ENCODE measurements at places on chromosomes 6 and 20. TPM values are rescaled to one million over a fixed set of nuclear protein-coding genes. Genes with fewer than 3 reads are reported as not detected.

Gene BPIFB4
- not detected for total RNA-seq

Gene RGS17
- total RNA-seq, result not detected

Gene SRC
- 4.5 TPM for total RNA-seq

Gene MEI4
- total RNA-seq, result not detected

GRCh38 chr6:5636210-5637030 lies 370.3 kb downstream of the NRN1 start:
- DNase-seq, result no peak

DNA sequence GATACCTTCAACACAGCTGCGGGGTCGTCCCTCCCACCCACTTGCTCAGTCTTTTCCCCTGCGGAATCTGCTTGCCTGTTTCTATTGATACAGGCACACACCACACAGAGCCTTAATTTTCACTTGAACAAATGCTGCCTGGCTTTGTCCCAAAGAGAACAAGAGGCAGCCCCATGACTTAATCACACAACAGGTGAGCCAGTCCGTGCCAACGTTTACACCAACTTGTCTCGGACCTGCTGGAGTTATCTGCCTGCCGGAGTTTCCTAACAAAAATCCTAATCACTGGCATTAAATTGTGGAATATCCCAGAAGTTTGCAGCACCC lies 186.8 kb upstream of the RREB1 start:
- no peak for DNase-seq

GRCh38 chr6:7554533-7555275 lies 13.2 kb downstream of the DSP start:
- DNase-seq, result no peak

GRCh38 chr20:10321138-10321717 lies 102.6 kb downstream of the SNAP25 start:
- DNase-seq, result no peak

DNA sequence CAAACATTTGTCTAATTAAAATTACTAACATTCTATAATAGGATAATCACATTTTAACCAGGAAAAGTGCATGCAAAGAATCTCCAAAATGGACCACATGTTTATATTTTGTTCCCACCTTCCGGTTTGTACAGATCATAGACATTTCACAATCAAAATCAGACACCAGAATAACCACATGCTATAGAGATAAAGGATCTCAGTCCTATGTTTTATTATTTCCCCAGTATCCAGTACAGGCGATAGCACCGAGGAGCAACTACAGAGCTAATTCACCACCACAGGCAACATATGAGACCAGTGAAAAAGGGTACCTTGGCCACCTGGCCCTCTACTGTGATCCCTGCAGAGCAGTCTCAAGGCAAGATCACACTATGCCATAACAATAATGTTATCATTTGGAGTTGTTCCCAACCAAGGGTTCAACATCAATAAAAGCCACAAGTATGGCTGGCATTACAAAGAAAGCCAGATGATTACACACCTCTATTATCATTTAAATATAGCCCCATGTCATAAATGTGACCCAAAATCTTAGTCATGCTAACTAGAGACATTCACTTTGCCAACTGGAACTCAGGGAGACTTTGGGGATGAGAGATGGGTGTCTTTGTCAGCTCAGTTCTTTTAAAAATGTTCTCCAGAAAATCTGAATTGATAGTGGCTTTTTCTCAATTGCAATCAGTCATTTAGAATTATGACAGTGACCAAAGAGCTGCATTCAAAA lies 46.7 kb downstream of the RALGAPA2 start:
- no peak for DNase-seq
